Activated effector memory CD4-positive, alpha-beta T cell treated with Interleukin-2 at 50 U/mL for 16 hours (primary cell): ENCODE measurements at places on chromosomes 5 and 9.

DNA sequence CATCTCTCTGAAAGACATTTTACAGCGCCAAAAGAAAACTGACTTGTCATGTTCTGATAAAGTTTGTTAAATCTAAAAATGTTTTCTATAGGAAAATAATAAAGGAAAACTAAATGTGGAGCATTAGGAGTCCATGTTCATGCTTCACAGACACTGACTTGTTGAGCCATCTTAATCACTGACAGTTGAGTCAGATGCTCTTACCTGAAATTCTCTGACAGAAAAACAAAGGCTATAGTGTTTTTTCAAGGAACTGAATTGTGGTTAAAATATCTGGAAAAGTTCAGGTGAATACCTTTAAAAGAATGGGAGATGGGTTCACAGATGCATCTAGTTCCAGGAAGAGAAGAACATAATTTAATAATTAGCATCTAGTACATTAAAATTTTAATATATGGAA is 113.5 kb upstream of the SLC12A2 start:
- DNase-seq, result no peak

DNA sequence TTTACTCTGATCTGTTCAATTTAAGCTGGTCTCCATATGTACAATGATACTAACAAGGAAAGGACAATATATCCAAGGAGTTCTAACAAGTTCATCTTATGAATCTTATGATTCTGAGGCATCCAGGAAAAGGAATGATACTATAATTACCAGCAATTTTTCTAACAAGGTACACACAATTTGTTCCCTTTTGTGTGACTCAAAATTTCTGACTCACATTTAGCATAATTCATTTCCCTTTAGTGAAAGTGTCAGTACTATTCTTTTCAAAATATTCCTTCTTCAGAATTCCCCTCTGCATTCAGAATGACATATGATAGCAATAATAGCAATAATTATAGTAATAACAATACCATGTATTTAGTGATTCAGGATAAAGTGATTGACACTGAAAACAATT is 594.8 kb downstream of the DMRTA1 start:
- DNase-seq, result no peak

DNA sequence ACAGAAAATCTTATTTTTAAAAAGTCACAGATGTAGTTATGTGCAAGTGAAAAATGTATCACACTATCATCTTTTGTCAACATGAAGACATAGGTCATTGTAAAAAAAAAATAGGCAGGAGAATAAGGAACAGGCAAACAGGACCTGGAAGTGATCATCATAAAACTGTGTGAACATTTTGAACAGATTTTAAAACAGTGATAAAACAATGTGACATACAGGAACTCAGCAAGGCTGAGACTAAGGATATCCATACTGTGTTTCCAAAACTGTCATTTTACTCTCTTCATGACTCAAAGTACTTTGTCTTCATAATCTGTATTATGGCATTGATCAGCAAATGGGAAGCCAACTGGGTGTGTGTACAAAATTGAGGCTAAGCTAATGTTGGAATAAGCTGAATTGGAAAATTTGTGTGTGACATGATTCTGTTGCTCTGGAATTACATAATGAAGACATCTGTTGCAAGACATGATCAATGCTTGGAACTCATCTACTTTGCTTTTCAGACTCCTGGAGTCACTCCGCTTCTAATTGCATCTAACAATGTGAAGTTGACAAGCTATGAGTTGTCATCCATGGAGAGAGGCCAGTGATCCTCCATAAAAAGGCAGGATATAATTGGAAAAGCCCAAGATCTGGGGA is 978.7 kb upstream of the NUDT12 start:
- DNase-seq, result no peak

DNA sequence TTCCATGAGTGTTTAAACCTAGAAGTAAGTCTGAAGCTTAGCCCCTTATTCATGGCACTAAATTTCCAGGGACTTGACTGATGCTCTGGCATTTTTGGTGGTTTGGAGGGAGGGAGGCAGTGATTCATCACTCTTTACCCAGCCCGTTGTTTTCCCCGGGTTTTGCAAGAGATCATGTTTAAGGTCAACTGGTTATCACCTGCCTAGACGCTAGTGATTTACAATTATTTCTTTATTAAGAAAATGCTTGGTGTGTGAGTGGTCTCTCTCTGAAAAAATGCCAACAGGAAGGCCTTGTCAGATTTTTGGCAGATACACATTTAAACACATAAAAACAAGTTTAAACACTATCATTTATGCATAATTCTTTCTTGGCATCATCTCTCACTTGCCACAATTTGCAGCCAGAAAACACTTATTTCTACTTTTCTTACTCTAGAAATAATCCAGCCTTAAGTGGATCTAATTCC is 737.9 kb upstream of the ZNF608 start:
- DNase-seq, result no peak

DNA sequence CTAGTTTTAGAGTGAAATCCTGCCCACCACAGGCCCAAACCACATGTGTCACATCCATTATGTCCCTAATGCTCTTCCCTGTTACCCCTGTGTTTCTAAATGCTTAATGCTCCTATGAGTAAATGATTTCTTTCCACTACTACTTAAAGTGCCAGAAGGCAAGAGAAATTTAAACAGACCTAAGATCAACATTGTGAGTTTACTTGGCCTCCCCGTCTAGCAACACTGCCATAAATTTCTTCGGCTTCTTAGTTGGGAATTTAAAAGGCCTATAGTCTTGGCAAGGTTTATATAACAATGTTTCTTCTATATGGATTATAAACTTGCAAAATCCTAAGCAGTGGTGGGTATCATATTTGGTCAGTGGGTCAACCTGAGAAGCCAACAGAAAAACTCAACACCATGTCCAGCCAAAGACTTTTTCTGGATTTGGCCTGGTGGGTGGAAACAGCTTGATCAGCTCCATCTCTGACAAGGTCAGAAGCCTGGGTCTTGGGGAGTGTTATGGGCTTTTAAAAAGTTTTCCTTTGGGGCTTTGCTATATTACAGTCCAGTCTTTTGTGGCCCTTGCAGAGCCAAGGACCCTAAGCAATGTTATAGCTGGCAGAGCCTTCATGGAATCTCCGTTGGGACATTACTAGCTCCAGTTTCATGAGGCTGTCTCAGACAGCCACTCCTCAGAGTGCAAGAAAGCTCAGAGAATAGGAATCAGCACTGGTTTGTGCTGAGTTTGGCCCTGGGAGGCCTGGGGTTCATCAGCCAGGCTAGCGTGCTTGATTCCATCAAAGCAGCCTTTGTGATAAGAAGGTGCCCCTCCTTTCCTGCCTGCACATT is 119.8 kb downstream of the PRDM6 start:
- DNase-seq, result no peak

DNA sequence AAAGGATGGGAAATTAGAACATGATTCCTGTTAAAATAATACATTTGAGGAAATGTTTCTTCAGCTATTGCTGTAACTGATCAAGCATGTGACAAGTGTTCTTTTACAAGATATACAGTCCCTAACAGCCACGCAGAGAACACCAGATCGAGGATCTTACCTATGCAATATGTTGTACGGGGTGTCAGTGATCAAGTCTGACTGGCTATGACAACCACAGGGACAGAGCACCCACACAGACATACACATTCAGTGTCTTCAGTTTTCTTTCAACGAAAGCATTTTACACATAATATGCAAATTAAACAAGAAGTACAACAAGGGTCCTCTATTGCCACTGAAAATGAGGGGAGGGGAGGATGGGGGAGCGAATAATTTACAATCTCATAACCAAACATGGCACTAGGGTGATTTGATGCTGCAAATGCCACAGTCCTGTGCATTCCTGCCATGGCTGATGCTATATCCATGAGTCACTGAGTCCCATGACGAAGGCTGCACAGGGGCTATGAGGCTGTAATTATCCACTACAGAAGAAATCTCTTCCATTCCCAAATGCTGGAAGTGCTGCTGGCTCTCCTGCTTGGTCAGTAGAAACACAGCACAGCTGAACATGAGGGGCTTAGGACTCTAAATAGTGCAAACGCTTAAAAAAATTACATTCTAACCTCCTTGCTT is 118.2 kb downstream of the KLHL3 start:
- DNase-seq, result no peak
